Stomach (tissue), 19 donors: ENCODE measurements at places on chromosomes 12 and 14.

DNA sequence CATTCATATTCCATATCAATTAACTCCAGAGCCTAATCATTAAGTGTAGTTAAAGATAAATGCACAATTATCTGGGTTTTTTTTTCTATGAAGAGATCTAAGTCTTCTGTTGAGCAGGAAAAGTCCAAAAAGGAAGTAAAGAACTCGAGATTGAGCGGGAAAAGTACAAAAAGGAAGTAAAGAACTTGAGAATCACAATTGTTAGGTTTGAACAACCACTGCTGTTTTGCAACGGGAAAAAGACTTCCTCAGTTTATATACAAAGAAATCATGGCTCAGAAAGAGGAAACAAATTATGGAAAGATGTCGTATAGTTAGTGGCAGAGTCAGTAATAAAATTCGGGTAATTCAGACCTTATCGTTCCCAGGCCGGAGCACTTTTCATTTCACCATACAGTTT is 63.3 kb downstream of the PPP1R12A start:
- DNase-seq: no peak

GRCh38 chr12:98743362-98743953 is 98.4 kb downstream of the APAF1 start:
- no peak for DNase-seq

GRCh38 chr12:11787437-11787836 is 138.0 kb downstream of the ETV6 start:
- DNase-seq: no peak

GRCh38 chr14:77554207-77554606 is 55.6 kb upstream of the ISM2 start:
- DNase-seq: no peak

- no peak for DNase-seq
Observed at GRCh38 chr14:34680806-34681479, 33.5 kb downstream of the CFL2 start.
